ENCODE measurements at places on chromosomes 7 and 10. TPM values are rescaled to one million over a fixed set of nuclear protein-coding genes. Genes with fewer than 3 reads are reported as not detected.

The SLC39A12 gene
- polyA plus RNA-seq = 0.13 TPM

The ASB10 gene
- polyA plus RNA-seq = not detected

The CACNA2D1 gene
- 16.7 TPM for polyA plus RNA-seq

The TMEM236 gene
- 0.49 TPM for polyA plus RNA-seq

The FFAR4 gene
- 0.07 TPM for polyA plus RNA-seq

The ATP6V0A4 gene
- 0.89 TPM for polyA plus RNA-seq

The SRRM3 gene
- 0.64 TPM for polyA plus RNA-seq

The PLEKHS1 gene
- 0.13 TPM for polyA plus RNA-seq

The PKD1L1 gene
- 0.13 TPM for polyA plus RNA-seq

The PRR15 gene
- not detected for polyA plus RNA-seq

The CSGALNACT2 gene
- polyA plus RNA-seq = 36.3 TPM

The DRGX gene
- not detected for polyA plus RNA-seq

The NODAL gene
- 1.3 TPM for polyA plus RNA-seq

The POU6F2 gene
- polyA plus RNA-seq = 0.26 TPM

The UCN3 gene
- 0.58 TPM for polyA plus RNA-seq

The GPC2 gene
- 10.5 TPM for polyA plus RNA-seq

The ANKRD1 gene
- not detected for polyA plus RNA-seq

The PON1 gene
- polyA plus RNA-seq = 0.59 TPM

The SFMBT2 gene
- 5.4 TPM for polyA plus RNA-seq

The KCNMA1 gene
- 3.6 TPM for polyA plus RNA-seq

The HELLS gene
- polyA plus RNA-seq = 47.5 TPM

The TCAF2 gene
- 3.8 TPM for polyA plus RNA-seq

The PDCD4 gene
- 252 TPM for polyA plus RNA-seq

The WDFY4 gene
- 5.6 TPM for polyA plus RNA-seq

The PRPS1L1 gene
- polyA plus RNA-seq = not detected

The LIPM gene
- polyA plus RNA-seq = 0.14 TPM

The SGMS1 gene
- 57.1 TPM for polyA plus RNA-seq

The SPDYE11 gene
- polyA plus RNA-seq = 1.1 TPM

The LRIT1 gene
- not detected for polyA plus RNA-seq

The LBX1 gene
- 0.56 TPM for polyA plus RNA-seq

The SPACDR gene
- polyA plus RNA-seq = 4.7 TPM

The HOXA4 gene
- polyA plus RNA-seq = 34.9 TPM

The HOXA11 gene
- not detected for polyA plus RNA-seq

The ATG9B gene
- polyA plus RNA-seq = 3.8 TPM

The SLC26A4 gene
- 0.83 TPM for polyA plus RNA-seq

The HOXA3 gene
- 46.8 TPM for polyA plus RNA-seq

The UNCX gene
- polyA plus RNA-seq = not detected

The TMEM196 gene
- polyA plus RNA-seq = 0.09 TPM

The SUGCT gene
- polyA plus RNA-seq = 2.8 TPM

The ATP6V0E2 gene
- 18.7 TPM for polyA plus RNA-seq

Data from left lung (tissue), 14 donors.